ENCODE measurements at places on chromosomes 4 and X.

GRCh38 chr4:20832826-20833225 lies 132.6 kb downstream of the PACRGL start:
- no peak for DNase-seq

- no peak for DNase-seq
These were observed 586.8 kb upstream of the PITX2 start for GRCh38 chr4:111209706-111210105.

DNA sequence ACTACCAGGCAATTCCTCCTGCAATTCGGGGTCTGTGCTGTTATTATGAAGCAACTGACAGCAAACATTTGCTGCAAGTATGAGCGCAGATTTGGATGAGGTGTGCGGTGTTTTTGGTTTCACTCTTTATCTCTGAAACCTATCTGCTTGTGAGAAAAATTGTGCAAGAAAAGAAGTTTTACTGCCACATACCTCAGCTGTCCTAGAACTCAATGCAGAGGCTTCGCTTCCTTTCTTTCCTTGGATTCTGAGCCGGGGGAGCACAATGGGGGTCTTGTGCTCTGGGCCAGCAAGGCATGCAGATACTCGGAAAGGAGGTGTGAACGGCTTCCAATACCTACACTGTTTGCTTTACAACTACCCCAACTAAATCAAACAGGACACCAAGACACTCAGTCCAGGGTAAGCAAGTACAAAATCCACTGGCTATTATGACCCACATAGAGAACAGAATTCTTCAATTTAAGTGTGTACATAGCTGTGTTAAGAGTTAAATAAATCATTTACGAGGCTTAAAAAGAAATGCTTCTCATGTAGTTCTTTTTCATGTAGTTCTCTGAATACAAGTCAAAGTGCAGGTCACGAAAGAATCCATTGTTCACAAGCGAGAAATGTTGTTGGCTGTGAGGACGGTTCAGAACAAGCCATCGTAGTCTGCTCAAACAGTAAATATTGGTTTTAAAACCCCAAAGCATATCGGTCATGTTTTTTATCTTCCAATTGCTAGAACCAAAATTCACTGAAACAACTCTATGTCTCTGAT lies 1.1 kb downstream of the SORBS2 start:
- no peak for DNase-seq

DNA sequence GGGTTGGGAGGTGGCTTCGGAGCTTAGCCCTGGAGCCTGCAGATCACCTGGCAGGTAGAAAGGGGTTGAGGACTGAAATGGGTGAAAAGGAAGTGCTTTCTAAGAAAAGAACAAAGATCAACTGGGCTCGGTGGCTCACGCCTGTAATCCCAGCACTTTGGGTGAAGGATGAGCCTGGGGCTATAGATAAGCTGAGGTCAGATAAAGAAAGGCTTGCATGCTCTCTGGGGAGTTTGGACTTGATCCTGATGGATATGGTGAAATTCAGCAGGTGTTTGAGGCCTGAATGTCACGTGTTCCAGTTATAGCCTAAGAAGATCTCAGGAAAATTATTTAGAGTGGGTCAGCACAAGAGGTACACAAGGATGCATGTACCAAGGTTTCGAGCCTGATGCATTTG lies 40.8 kb downstream of the SLC34A2 start:
- no peak for DNase-seq

GRCh38 chrX:153780678-153781427 lies at the start of gene SRPK3:
TSS of gene SRPK3 (plus strand) at chrX:153781041. CDS start at chrX:153781087, 46 bp downstream.
- DNase-seq = no peak

DNA sequence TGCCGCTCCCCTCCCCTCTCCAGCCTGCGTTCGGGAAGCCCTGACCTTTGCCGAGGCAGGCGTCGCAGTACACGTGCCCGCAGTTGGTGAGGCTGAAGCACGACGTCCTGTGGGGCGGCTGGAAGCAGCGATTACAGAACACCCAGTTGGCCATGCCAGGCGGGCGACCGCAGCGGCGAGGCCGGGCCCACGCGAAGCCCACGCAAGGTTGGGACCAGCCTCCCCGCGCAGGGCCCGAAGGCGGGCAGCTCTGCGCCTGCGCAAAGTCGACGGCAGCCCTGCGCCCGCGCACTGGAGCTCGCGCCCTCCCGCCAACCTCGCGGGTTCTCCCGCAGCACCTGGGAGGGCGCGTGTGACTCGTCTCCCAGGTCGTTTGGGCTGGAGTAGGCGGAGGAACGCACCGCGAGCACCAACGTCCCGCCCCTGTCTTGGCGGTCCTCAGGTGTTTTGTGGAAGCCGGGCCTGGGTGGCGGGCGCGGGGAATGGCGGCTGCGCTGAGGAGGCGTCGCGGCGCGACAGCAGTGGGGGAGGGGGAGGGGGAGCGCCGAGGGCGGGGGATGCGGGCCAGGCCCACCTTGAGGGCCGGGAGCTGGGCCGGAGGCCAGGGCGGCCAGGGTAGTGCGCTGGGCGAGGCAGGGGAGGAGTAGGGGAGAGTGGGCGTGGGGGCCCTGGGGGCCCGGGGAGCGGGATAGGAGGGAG lies at the start of gene RNF212:
RNF212 (minus strand) TSS at position 254 of the 699 bp plus-strand sequence; CDS start at position 154, 100 bp downstream.
- DNase-seq = no peak

GRCh38 chr4:128060121-128060698 lies 902 bp upstream of the LARP1B start:
- no peak for DNase-seq

DNA sequence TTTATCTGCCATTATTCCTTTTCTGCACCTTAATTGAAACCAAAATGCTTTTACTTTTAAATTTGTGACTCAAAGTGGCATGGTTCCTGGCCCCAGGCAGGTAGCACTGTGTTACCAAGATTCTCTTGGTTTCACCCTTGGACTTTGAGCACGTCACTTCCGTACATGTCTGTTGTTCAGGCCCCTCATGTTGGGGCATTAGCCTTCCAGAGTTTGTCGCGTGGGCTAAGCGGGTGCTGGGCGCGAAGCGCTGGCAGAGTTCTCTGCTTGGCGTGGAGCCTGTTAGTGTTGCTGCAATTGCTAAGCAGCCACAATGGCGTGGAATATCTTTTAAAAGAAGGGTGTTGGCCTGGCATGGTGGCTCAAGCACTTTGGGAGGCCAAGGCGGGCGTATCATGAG lies 14.0 kb upstream of the TADA2B start:
- no peak for DNase-seq

- DNase-seq = no peak
These were observed 234.4 kb upstream of the GPRIN3 start for GRCh38 chr4:89541998-89542397.

DNA sequence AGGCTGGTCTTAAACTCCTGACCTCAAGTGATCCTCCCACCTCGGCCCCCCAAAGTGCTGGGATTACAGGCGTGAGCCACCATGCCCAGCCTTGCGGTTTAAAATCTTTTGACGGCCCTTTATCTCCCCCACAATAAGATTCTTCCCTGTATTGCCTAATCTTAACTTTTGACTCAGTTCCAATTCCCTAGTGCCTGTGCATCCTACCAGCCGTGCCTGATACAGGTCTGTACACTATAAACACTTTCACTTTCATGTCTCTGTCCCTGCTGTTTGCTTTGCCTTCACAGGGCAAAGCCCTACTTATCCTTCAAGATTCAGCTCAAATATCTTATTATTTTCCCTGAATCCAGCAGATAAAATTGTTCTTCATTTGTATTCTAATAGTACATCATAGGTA lies 74.6 kb downstream of the WDR44 start:
- DNase-seq = no peak

GRCh38 chr4:150145946-150146340 lies 67.7 kb downstream of the DCLK2 start:
- no peak for DNase-seq

DNA sequence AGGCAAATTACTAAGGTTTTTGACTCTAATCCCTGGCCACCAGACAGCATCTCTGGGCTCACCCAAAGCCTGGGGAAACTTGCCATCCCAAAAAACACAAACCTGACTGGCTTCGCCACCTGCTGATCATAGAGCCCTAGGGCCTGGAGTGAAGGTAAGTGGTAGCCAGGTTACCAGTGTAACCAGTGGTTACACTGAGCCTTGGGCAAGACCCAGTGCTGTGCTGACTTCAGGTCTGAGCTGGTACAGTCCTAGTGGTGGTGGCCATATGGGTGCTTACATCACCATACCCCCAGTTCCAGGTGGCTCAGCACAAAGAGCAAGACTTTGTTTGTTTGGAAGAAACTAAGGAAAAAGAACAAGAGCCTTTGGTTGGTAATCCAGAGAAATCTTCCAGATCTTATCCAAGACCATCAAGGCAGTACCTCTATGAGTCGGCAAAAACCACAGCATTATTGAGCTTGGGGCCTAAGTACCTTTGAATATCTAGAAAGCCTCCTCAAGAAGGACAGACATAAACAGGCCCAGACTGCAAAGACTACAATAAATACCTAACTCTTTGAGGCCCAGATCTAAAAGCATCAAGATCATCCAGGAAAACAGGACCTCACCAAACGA lies 13.7 kb downstream of the MED14 start:
- DNase-seq = no peak

GRCh38 chrX:85017721-85018120 lies 14.0 kb downstream of the APOOL start:
- DNase-seq = no peak

- DNase-seq = peak; percentile 32
These were observed 455.7 kb downstream of the BCOR start for GRCh38 chrX:39642071-39642470.

DNA sequence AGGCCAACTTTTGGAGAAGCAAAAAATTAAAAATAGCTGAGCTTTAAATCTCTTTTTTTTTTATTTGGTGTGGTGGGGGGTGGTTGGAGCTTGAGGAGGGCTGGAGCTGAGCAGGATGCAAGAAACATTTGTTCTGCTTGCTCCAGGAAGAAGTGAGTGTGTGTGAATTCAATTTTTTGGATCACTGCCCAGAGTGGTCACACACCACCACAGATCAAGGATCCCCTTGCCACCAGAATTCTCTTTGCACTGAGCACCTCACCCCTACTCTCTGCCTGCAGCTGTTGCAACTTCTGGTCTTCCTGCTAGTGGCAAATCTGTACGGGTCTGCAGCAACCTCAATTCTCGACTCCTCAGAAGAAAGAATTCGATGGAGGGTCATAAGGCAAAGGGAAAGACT lies 19.9 kb upstream of the PLP1 start:
- no peak for DNase-seq

GRCh38 chrX:44871931-44872820 lies 812 bp upstream of the KDM6A start:
- no peak for DNase-seq

- DNase-seq = no peak
These were observed 7.8 kb downstream of the WWC2 start for GRCh38 chr4:183106839-183107238.

DNA sequence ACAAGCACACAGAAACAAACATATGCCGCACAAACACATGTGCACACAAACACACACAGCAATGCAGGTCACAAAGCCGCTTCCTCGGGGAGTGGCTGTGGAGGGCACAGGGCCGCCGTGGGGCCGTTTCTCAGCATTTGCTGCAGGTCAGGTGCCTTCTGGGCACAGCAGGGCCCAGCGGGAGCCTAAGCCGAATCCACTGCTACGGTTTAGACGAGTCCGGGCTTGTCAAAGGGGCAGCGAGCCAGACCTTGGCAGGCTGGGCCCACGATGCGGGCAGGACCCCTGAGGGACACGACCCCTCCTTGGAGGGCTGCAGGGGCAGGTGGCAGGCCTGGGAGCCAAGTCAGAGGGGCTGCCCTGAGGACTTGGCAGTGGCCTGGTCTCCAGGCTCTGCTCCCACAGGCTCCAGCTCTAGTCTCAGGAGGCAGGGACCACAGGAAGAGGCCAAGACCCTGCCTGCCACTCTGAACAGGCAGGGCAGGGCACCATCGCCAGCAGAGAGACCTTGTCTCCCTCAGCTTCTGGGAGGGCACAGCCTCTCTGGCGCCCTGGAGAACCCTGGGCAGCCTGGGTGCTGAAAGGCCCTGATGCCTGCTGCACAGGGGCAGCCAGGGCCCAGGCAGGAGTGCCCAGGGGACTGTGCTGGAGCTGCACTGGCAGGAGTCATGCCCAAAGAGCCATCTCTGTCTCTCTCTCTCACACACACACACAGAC lies 5.5 kb upstream of the ATP2B3 start:
- no peak for DNase-seq

GRCh38 chr4:98151145-98151924 lies 8.1 kb upstream of the STPG2 start:
- DNase-seq = no peak

GRCh38 chrX:39816871-39817731 lies 280.7 kb downstream of the BCOR start:
- DNase-seq = no peak

DNA sequence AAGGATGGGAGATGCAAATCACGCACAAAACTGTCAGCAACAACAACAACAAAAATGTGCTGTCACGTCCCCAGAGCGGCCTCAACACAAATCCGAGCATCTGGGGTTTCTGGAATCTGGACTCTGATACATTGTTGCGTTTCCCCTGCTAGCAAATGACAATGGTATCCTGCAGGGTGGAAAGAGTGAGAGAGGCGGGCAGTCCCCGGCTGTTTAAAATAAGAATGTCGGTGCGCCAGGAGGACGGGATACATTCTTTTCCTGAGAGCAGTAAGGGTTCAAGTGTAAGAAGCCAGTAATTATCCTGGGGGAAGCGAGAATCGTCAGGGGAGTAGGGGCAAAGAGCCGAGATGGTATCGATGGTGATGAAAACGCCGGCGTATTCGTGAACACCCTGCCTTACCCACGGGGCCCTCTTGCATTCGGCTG lies 310.2 kb downstream of the ASMT start:
- no peak for DNase-seq

DNA sequence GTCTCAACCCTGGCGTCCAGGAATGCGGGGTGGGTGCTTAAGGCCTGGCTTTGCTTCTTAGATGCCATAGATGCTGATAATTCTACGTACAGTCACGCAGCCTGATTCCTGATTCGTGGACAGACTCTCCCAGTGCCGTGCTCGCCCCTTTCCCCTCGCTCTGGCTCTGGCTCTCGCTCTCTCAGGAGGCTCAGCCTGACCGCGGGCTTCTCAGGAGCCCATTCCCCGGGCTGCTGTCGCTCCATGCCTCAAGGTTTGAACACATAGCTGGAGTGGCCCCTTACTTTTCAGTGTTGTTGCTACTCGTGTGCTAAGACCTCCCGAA lies 59.2 kb upstream of the ZC4H2 start:
- no peak for DNase-seq

DNA sequence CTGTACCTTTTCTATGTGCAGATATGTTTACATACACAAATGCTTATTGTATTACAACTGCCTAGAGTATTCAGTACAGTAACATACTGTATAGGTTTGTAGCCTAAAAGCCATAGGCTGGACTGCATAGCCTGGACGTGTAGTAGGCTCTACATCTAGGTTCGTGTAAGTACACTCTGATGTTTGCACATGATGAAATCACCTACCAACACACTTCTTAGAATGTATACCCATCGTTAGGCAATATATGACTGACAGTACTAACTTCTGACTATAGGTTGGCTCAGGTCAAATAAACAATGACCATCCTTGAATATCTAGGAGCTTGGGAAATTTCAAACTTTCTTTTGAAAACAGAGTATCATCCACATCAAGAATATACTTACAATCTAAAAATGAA lies 139.0 kb downstream of the CORIN start:
- DNase-seq = no peak

DNA sequence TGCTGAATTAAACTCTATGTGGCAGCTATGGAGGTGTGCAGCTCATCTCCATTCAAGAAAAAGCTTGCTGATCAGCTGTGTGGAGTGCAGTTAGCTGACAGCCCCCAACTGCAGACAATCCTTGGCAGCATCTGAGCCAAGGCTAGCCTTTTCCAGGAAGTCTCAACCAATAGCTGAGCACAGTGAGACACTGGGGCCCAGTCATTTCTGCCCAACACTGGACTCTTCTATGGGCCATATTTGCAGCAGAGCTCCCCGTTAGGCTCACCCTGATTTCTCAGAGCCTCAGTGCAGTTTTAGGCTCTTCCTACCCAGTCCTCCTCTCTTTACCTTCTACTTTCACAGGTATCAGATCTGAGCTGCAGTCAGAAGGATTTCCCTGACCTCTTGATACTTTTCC lies 12.9 kb downstream of the DDX53 start:
- DNase-seq = no peak

Data from liver (tissue), 10 donors.